Stimulated activated CD4-positive, alpha-beta T cell treated with anti-CD3 and anti-CD28 coated beads, Interleukin-1b, Interleukin-23, amount 100 ng/mL, for 4 hours (primary cell): ENCODE measurements at places on chromosomes 16 and 17.

- DNase-seq, result no peak
Measured at GRCh38 chr17:56694825-56695224, 101.3 kb downstream of the NOG start.

GRCh38 chr16:7338826-7339225 is 6.2 kb downstream of the RBFOX1 start:
- DNase-seq, result no peak

DNA sequence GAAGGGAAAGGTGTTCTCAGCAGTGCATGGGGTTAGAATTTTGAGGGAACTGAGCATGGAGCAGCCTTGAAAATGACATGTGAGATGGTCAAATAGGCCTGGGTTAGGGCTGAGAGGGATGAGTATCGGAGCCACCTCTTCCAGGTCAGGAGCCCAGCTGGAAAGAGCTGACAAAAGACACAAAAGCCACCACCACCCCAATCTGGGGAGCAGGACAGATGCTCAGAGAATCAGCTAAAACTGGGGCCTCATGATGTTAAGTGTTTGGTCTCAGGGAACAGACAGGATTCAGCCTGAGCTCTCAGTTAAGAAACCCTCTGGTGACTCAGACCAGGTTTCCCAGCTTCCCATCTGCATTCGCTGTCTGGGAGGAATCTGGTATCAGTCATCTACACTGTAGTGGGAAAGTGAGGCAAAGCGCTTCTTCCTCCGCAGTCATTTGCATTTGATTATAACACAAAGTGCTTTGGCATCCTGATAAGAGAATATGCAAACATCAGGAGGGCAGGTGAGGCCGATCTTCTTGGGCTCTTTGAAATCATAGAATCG is 2.6 kb downstream of the WNT9B start:
- DNase-seq, result no peak

- no peak for DNase-seq
Measured at GRCh38 chr17:52524096-52524637, 365.7 kb upstream of the CA10 start.

DNA sequence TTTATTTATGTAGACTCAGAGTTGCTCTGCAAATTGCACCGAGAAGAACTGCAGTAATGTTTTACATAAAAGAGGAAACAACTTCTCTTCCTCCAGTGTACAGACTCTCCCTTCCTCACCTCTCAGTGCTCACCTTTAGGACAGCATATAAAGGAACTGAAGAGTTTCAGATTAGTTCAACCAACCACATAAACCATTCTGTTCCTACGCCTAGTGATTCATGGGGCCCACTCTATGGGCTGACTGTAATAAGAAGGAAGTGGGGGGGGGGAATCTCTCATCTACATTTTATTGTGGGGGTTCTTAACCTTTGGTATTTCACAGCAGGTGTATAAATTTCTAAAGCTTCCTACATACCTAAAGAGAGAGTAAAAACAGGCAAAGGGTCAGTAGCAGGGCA is 18.3 kb downstream of the ZSWIM7 start:
- no peak for DNase-seq
